ENCODE measurements at places on chromosomes 7 and 10. TPM values are rescaled to one million over a fixed set of nuclear protein-coding genes. Genes with fewer than 3 reads are reported as not detected.

PPP1R17 gene
- total RNA-seq, result not detected

MEST gene
- total RNA-seq, result 36.9 TPM

NME8 gene
- total RNA-seq, result not detected

PI4K2A gene
- 18.7 TPM for total RNA-seq

DRGX gene
- not detected for total RNA-seq

TMEM196 gene
- total RNA-seq, result not detected

NEUROG3 gene
- total RNA-seq, result not detected

HOXA6 gene
- 1.3 TPM for total RNA-seq

GOT1 gene
- total RNA-seq, result 43.1 TPM

PAPOLB gene
- total RNA-seq, result not detected

CPVL gene
- total RNA-seq, result 0.18 TPM

POM121C gene
- 39.7 TPM for total RNA-seq

DGKB gene
- not detected for total RNA-seq

C10orf67 gene
- total RNA-seq, result 0.09 TPM

PRXL2A gene
- total RNA-seq, result 44.8 TPM

NPFFR1 gene
- total RNA-seq, result 0.02 TPM

PKD1L1 gene
- total RNA-seq, result 0.23 TPM

SPDYE5 gene
- not detected for total RNA-seq

PLEKHA1 gene
- 28.3 TPM for total RNA-seq

LDB3 gene
- 0.18 TPM for total RNA-seq

XRCC2 gene
- 5.2 TPM for total RNA-seq

NUTM2A gene
- 0.08 TPM for total RNA-seq

MRC1 gene
- total RNA-seq, result 0.02 TPM

HELLS gene
- 28.3 TPM for total RNA-seq

ELOVL3 gene
- 0.35 TPM for total RNA-seq

PLA2G12B gene
- not detected for total RNA-seq

AUTS2 gene
- 5.2 TPM for total RNA-seq

PAPSS2 gene
- total RNA-seq, result 16.5 TPM

BLNK gene
- not detected for total RNA-seq

EGR2 gene
- 0.38 TPM for total RNA-seq

FFAR4 gene
- total RNA-seq, result 0.13 TPM

OGA gene
- total RNA-seq, result 67.0 TPM

BHLHA15 gene
- total RNA-seq, result 0.39 TPM

WBP1L gene
- total RNA-seq, result 30.2 TPM

MMD2 gene
- not detected for total RNA-seq

MYH16 gene
- 0.25 TPM for total RNA-seq

ZNF853 gene
- 2.3 TPM for total RNA-seq

PDK4 gene
- 37.9 TPM for total RNA-seq

APBB1IP gene
- 5.0 TPM for total RNA-seq

WNT8B gene
- not detected for total RNA-seq

DMTF1 gene
- 22.5 TPM for total RNA-seq

EN2 gene
- total RNA-seq, result 0.90 TPM

AKR1C2 gene
- total RNA-seq, result 3,597 TPM

SLC16A9 gene
- 0.07 TPM for total RNA-seq

EVX1 gene
- total RNA-seq, result 0.19 TPM

CTBP2 gene
- 119 TPM for total RNA-seq

ADAMTS14 gene
- 0.11 TPM for total RNA-seq

TMEM178B gene
- 1.3 TPM for total RNA-seq

SPDYE9 gene
- total RNA-seq, result not detected

TAF5 gene
- total RNA-seq, result 3.6 TPM

GHRHR gene
- total RNA-seq, result not detected

ELAPOR2 gene
- 0.14 TPM for total RNA-seq

SNX10 gene
- 5.0 TPM for total RNA-seq

RNF148 gene
- not detected for total RNA-seq

HGF gene
- not detected for total RNA-seq

CTTNBP2 gene
- 0.67 TPM for total RNA-seq

GIMAP6 gene
- not detected for total RNA-seq

GIMAP1 gene
- not detected for total RNA-seq

OAT gene
- 75.0 TPM for total RNA-seq

FAM25G gene
- not detected for total RNA-seq
